ENCODE measurements at places on chromosomes 7 and 10.

DNA sequence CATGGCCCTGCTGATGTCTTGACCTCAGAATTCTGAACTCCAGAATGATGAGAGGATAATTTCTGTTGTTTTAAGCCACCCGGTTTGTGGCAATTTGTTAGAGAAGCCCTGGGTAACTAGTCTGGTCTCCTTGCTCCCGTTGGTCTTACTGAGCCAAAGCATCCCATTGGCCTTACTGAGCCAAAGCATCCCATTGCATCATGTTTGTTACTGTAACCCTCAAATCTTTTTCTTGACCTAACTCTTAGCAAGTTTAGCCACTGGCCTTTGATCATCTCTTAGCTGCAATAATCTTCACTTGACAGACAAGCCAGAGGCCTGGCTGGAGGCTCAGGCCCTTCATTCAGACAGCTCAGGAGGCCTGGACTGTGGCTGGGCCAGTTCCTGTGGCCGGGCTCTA is 21.8 kb downstream of the TBXAS1 start:
- DNase-seq, result no peak

DNA sequence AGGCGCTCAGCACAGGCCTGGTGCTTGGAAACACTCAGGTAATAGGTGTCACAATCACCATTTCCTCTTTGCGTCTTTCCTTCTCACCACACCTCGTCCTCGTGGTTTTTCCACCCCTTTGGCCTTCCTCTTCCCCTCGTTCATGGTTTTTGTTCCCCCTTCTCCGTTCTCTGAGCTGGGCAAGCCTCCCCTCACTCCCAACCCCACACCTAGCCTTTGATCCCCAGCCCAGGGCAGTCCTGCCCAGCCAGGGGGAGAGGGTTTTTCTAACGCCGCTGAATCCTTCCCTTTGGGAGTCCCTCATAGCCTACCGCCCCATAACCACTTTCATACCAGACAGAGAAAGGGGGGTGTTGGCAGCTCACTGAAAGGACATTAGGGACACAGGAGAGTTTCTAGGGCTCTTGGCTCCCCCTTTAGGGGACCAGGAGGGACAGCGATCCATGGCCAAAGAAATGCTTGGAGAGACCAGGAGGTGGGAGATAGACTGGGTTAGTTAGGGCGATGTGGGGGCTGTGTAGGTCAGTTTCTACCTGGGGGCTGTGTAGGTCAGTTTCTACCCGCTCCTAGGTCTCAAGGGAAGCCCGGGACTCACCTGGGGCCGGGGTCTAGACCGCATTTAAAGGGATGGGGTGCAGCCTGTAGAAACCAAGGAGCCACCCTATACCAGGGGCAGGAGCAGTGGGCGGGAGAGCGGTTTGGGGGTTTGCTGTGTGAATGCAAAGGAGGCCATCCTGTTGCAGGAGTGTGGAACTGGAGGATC is 1.4 kb downstream of the EPHB4 start:
- DNase-seq, result peak; percentile 61

GRCh38 chr7:44382459-44383265 is 57.3 kb upstream of the CAMK2B start:
- DNase-seq, result no peak

DNA sequence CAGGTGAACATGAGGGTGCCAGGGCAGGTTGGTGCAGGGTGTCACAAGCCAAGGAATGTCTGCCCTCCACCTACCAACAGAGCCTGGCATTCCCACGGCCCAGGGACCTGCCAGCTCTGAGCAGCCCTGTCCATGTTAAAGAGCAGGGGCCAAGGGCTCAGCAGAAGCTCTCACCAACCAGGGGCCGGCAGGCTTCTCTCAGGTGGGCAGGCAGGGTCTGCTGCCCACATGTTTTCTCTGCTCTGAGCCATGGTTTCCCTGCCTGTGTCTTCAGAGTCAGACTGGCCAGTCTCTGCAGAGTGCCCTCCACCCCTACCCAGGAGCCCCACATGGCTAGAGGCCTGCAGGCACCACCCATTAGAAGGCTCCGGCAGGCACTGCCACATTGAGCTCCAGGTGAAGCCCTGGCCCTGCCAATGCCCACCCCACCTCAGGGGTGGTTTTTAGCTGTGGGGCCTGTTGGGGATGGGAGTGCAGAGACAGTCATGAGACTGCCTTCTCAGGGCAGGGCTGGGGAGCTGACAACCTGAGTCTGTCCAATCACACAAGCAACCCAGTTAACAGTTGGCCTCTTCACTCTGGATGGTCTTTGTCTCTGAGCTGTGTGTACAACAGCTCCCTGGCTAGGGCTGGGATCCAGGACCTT is 135.9 kb downstream of the ARHGAP22 start:
- no peak for DNase-seq

DNA sequence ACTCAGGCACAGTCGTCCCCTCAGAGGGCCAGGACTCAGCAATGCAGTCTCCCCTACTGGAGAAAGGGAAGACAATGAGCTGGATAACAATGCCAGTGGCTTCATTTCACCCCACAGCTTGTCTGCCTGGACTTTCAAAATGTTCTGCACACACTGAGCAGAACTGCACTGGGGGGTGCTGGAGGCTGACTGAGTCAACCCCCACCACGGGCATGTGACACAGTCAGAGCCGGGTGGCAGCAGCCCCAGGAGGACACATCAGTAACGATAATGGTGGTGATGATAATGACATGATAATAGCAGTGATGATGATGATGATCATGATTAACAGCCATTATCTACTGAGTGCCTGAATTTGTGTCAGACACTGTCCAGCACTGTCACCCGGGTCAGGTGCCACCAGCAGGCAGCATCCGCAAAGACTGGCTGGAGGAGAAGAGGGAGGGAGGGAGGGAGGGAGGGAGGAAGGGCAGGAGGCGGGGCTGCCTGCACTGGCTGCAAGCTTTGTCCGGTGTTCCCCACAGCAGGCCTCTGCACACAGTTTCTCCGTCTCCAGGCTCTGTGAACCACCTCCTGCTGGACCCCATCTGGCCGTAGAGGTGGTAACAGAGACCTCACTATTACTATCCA is 67.4 kb downstream of the PLXNA4 start:
- no peak for DNase-seq

GRCh38 chr7:31995134-31995533 is 75.1 kb downstream of the PDE1C start:
- DNase-seq, result no peak

- no peak for DNase-seq
Observed at GRCh38 chr7:139972029-139972428, 90.7 kb downstream of the PARP12 start.

- DNase-seq, result no peak
Observed at GRCh38 chr7:107427462-107427861, 42.4 kb upstream of the GPR22 start.

GRCh38 chr7:132353936-132354335 is 222.3 kb downstream of the PLXNA4 start:
- DNase-seq, result no peak

- no peak for DNase-seq
Observed at GRCh38 chr7:25624051-25624450, 395.8 kb upstream of the NPVF start.

GRCh38 chr10:130721971-130722370 is 585.8 kb downstream of the GLRX3 start:
- no peak for DNase-seq

All from HTR-8/SVneo (cell line).